ENCODE measurements at places on chromosomes 1 and 21.

- no peak for ATAC-seq
Observed at GRCh38 chr1:152777510-152778137, 2.7 kb downstream of the LCE1F start.

DNA sequence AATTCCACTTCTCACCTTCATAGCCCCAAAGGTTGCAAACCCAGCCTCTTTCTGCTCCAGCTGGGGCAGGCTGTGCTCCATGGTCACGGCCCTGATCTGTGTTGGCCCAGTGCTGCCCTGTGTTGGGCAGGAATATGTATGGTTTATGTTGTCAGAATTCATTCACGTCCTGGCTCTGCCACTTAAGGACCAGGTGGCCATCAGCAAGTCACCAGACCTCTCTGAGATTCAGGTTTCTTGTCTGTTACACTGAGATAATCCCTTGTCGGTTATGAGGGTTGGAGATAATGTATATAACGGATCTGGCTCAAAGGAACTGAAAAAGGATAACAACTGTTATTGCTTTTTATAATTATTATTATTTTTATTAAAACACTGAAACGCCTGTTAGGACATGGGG, 39.1 kb upstream of the SELENON start:
- no peak for ATAC-seq

GRCh38 chr1:235702412-235702811, 52.8 kb upstream of the GNG4 start:
- no peak for ATAC-seq

DNA sequence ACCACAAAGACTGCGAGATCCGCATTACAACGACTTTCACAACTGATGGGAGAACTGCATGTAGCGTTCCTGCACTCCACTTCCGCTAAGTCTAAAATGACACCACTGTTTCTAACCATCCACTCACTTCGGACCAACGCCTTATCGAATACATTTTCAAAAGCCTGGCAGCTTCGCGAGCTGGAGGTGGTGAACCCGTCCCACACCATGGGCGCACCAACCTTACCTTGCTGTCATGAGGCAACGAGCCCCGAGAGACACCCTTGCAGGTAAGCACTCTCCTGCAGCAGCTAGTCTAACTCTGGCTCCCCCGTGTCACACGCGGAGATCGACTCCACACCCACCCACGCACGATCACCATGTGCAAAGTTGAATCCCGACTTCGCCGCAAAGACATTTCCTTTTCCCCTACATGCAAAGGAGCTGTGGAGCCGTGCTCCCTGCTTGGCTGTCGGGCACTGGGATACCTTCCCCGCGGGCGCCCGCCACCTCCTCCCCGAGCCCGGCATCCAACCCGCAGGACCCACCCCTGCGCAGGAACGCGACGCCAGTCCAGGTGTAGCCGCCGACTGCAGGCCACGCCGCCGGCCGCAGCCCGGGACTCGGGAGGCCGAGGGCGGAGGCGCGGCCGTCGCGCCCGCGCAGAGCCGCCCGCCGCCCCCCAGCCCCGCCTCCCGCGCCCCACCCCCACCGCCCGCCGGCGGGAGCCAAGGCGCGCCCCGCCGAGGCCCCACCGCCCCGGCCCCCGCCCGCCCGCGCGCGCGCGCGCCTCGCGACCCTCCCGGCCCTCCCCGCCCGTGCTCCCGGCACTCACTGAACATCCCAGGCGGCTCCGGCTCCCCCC, 629 bp downstream of the TAF5L start:
- ATAC-seq: peak; percentile 29

DNA sequence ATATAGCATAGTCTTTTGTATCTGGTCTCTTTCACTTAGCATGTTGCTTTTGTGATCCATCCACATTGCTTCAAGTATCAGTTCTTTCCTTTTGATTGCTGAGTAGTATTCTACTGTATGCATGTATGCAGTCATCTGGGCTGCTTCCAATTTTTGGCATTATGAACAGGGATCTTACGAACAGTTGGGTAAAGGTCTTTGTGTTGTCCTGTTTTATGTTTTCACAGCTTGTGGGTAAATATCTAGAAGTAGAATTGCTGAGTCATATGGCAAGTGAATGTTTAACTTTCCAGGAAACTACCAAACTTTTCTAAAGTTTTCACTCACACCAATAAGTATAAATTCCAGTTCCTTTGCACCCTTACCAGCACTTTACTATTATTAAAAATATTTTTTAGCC, 60.9 kb downstream of the LHX4 start:
- no peak for ATAC-seq

GRCh38 chr1:56376188-56376984, 203.0 kb downstream of the PLPP3 start:
- ATAC-seq: no peak

DNA sequence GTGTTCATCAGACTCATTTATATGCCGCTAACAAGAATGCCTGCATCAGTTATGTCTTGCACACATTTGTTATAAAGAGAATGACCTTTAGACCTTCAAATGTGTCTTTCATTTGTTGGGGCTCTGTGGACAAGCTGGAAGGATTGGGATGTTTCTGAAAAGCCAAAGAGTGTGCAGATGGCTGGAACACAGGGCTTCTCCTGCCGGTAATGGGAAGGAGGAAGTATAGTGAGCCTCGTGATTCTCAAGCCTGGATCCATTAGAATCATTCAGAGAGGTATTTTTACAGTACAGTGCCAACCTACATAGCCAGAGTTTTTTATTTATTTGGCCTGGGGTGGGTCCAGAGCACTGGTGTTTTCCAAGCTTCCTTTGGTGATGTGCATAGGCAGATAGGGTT, 40.6 kb upstream of the ATP1A1 start:
- no peak for ATAC-seq

DNA sequence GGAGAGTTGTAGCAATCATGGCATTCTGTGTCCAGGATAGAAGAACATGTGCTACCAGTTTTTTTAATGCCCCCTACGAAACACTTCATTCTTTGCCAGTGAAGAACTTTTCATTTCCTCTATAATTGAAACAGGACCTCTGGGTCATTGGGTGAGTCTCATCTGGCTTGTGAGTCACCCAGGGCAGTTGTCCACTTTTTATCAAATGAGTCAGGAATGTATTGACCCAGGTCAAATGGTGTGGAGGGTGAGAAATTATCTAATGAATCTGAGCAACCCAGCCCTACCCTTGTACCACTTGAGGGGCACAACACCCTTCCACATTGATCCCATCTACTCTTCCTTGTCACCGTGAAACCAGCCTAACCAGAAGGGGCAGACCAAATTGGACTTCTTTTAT, 417.3 kb upstream of the PROX1 start:
- ATAC-seq: no peak

DNA sequence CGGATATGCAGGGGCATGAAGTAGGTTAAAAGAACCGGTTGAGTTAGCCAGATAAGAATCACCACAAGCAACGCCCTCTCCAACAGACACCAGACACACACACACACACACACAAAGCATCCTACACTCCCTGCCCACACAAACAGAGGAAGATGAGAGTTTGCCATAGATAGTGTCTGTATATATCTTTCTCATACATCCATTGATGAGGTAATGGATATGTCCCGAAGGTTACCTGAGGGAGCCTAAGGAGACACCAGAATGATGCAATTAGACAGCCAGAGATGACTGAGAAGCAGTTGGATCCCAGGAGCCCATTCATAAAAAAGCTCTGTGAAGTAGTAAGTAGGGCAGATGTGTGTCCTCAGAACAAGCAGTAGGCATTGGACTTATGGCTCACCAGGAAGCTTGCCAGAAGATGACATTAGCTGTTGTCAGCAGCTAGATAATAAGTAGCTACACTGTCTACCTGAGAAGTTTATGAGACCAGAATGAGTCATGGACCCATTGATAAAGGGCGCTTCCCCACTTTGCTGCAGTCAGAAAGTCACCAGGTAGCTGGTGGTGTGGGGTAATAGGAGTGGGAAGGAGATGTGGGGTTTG, 247.0 kb downstream of the KCNT2 start:
- no peak for ATAC-seq

DNA sequence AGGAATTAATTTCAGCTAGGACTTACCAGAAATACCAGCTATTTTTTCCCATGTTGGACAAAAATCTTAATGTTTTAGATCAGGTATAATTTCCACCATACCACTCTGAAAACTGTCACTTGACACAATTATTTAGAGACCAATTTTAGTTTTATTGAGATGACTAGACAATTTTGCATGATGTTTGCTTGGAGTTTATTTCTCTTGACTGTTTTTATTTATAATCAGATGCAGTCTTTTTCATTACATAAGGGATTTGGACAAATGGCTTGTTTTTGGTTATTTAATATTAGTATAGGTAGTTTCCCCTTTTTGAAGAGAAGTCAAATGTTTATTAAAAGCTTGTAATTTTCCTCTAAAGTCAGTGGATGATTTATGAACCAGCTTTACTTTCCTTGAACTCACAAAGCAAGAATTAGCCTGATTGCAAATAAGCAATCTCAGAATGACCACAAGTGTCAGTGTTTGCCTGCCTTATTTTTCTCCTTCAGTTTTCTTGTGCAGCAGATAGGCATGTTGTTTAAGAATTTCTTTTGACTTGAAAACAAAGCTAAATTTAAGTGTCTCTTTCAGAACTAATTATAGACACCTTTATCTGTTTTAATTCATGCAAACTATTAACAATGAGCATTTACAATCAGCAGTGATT, 3.8 kb upstream of the B3GALT2 start:
- ATAC-seq: no peak

DNA sequence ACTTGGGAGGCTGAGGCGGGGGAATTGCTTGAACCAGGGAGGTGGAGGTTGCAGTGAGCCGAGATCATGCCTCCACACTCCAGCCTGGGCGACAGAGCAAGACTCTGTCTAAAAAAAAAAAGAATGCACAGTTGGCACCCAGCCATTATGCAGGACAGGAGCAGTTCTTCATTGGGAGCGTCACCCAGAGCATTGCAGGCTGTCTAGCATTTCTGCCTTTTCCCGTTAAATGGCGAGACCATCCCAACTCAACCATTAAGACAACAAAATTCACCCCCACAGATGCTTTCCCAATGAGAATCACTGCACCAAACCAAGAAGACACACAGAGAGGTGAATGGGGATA, 105.8 kb downstream of the EDEM3 start:
- no peak for ATAC-seq

DNA sequence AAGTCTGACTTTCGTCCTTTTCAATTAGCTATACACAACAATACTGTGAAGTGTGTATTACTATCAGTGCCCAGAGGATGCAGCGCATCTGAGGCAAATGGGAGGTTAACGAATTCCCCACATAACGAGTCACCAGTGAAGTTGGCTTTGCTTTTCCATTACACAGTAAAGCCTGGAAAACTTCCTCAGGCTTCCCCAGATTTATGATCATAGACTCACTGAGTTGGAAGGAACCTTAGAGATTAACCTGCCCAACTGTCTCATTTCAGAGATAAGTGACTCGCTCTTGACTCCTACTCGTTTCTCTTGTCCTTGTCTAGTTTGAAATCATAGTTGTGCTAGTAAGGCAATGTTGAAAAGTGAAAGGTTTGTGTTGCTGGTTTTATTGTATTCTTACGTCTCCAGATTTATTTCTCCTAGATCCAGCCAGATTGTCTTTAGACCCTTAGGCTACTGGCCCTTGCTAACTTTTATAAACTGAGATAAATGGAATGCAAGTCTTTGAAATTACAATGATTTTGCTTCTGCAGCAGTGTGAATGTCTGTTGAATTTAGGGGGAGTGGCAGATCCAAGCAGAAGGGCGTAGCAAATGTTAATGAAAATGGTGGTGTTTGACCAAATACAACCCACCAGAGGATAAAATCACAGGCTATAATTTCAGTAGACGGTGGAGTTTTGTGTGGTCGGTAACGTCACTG, 17.3 kb downstream of the S1PR1 start:
- peak; percentile 38 for ATAC-seq

GRCh38 chr1:204314893-204315658, 44.7 kb downstream of the PLEKHA6 start:
- ATAC-seq: no peak

GRCh38 chr1:10900691-10901090, 104.2 kb upstream of the CASZ1 start:
- no peak for ATAC-seq

DNA sequence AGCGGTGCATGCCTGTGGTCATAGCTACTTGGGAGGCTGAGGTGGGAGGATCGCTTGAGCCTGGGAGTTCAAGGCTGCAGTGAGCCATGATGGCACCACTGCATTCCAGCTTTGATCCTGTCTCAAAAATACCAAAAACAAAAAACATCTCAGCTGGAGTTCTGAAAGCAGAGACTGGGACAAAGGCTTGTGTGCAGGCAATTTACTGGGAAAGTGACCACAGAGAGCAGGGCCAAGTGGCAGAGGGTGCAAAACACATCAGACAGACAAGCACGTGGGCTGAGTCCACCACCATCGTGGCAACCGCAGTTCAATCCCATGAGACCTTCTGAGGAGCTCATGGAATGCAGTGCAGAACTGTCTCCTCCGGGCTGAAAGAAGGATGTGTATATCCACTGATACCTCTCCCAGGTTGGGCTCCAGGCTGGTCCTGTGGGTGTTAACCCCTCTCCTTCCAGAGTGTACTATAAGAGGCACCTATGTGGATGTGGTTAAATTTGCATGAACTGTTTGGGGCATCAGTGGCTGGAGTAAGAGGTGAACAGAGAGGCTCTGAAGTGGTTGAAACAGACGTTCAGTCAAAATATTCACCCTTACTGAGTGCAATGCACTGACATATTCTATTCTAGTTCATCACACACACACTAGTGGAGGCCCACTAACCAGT, 10.8 kb downstream of the PIGP start:
- no peak for ATAC-seq

DNA sequence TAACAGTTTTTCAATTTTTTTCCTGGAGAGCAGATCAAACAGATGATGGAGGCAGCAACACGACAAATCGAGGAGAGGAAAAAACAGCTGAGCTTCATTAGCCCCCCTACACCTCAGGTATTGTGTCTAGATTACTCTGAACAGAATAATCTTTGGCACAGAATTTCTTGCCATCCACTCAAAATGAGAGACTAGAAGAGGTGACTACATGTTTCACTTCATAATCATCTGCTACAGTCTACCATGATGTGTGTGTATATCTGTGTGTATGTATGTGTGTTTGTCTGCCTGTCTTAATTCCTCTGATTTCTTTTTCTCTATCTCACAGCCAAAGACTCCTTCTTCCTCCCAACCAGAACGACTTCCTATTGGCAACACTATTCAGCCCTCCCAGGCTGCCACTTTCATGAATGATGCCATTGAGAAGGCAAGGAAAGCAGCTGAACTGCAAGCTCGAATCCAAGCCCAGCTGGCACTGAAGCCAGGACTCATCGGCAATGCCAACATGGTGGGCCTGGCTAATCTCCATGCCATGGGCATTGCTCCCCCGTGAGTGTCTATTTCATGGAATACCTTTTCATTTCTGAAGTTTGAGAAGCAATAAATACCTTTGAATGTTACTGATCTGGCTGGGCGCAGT, 11.4 kb downstream of the PRPF3 start:
- no peak for ATAC-seq

DNA sequence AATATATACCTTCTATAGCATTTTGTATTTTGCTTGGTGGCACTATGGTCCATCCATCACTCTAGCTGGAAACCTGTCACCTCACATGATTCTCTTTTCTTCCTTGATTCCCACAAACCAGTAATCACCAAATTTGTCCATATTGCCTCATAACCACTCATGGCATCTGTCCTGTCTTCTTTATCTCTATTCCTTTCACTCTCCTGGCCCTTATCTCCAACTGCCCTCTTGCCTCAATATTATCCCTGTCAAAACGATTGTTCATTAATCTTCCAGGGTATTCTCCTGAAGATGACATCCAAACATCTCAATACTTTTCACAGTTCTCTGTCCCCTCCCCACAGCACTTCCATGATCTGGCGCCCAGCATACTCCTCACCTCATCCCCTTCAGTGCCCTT, 46.1 kb downstream of the WDR64 start:
- ATAC-seq: no peak

GRCh38 chr1:10891091-10891490, 94.6 kb upstream of the CASZ1 start:
- ATAC-seq: no peak

GRCh38 chr1:231020816-231021215, 19.2 kb downstream of the FAM89A start:
- no peak for ATAC-seq
